Stimulated activated CD8-positive, alpha-beta memory T cell treated with anti-CD3 and anti-CD28 coated beads, Interleukin-2, amount 100 ng/mL, for 1 hour (primary cell): ENCODE measurements at places on chromosomes 7 and 10.
A peak's percentile ranks its signal among the peaks of the same experiment; 100 is the strongest.

DNA sequence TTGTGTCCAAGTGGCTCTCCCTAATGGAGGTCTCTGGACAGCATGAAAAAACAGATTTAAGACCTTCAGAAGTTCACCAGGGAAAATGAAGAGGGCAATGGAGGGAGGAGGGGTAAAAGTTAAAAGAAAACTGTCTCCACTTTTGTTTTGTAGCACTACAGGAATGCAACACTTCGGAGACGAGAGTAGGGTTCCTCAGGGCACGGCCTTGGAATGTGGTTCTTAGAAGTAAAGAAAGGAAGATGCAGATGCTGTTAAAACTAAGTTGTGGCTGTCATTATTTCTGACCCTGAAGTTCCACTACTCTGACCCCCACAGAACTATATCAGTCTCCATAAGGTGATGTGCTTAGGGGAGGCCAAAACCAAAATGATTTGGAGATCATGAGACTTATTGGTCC, 335.1 kb downstream of the XPNPEP1 start:
- DNase-seq, result no peak

DNA sequence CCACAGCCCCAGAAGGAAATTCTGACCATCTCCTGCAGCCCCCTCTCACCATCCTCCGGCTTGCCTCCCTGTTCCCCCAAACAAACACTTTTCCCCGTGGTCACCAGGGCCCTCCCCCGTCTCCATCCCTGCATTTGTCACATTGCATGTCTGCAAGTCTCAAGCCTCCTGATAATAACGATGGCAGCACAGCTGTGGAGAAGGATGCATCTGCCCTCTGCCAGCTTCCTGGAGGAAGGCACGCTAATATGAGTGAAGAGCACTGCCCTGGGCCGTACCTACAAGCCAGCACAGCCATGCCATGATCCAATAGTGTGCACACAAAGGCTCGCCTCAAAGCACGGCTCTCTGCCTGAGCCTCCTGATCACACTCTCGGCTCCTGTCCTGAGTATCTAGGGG, 98.5 kb downstream of the SLIT1 start:
- DNase-seq, result no peak

GRCh38 chr7:19307554-19307953, 162.3 kb upstream of the FERD3L start:
- DNase-seq, result no peak

- peak; percentile 55 for DNase-seq
These were observed 45.3 kb upstream of the PIK3AP1 start for GRCh38 chr10:96765406-96766240.

GRCh38 chr10:76357726-76358415, 926.4 kb downstream of the LRMDA start:
- no peak for DNase-seq

- no peak for DNase-seq
These were observed 32.1 kb downstream of the NRP1 start for GRCh38 chr10:33302208-33302829.

DNA sequence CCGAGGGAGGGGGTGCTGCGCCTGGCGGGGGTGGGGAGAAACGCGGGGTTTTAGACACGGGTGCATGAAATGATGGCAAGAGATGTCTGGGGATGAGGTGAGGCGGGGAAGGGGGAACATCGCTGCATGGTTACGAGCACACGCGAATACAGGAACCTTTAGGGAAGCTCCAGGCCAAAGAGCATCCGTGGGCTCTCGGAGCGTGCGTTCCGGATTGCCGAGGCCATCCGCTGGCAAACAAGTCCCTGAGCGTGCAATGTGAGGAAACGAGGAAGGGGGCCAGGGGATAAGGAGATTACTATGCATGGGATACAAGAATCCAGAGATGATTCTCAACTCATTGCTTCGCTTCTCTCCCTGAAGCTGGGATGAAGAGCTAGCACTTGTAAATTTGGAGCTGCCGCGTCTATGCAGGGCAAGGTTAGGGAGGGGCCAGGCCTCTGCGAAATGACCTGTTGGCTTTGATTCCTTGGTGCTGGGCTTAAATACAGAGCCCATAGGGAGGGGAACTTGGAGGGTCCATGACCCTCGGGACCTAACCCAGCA, 520 bp upstream of the WNT2 start:
- no peak for DNase-seq

DNA sequence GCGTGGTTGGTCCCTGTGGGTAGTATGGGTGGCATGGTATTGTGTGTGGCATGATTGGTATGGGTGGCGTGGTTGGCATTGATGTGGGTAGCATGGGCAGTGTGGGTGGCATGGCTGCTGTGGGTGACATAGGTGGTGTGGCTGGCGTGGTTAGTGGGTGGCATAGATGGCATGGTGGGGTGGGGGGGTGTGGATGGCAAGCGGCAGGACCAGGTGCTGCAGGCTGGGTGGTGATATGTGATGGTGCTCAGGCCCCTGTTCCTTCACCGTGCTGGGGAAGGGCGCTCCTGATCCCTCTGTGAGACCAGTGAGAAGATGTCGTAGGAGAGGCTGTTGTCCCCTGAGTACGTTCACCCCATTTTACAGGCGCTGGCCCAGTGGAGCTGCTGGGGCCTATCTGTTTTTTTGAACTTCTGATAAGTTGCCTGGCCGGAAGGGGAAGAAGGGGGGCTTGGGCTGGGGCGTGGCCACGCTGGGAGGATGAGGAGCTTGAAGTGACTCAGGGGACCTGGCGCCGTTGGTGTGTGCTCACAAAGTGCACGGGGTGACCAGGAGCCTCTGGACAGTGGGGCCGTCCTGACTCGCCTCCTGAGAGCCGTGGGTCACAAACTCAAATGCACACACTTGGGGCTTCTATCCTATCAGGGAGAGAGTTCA, 17.5 kb downstream of the INPP5A start:
- peak; percentile 43 for DNase-seq

GRCh38 chr10:111578076-111578475, 501.2 kb downstream of the ADRA2A start:
- DNase-seq, result no peak

GRCh38 chr10:132590094-132590751, 52.6 kb downstream of the INPP5A start:
- DNase-seq, result no peak

DNA sequence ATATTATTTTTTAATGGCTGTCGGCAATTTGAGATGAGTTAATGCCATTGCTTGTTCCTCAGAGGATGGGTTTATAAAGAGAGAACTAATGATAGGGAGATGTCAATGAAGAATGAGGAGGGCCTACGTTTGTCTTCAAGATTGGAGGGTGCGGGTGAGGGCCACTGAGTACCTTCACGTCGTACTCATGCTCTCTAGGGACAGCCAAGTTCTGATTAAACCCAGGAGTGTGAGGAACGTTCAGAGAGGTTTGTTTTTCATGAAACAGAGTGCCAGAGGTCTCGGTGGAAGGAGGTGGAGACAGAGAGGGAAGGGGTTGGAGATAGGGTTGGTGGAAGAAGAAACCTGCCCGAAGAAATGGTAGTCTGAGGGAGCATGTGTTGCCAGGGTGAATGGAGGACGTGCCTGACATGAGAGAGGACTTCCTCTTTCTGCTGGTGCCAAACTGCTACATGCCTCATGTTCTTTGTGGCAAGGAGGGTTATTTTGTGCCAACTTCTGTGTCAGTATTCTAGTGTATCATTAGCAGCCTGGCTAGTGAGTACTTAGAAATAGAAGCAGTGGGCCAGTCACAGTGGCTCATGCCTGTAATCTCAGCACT, 8.9 kb downstream of the DHTKD1 start:
- no peak for DNase-seq

GRCh38 chr7:2104107-2104710, 128.5 kb downstream of the MAD1L1 start:
- DNase-seq, result no peak

DNA sequence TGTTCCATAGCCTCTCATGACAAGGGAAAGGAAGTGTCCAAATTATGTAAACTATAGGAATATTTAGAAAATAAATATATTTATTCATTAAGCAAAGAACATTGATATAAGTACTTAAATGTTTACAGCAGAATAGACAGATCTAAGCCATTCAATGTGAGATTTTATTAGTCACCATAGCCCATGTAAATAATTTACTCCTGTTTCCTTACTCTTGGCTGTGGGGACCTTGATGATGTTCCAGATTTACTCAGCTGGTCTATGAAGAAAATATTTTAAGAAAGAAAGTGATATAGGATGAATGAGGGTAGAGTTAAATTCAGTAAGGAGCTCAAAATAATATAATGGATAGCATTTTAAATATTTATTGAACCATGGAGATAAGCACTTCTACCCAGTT, 442.6 kb upstream of the KLF6 start:
- DNase-seq, result no peak

- DNase-seq, result no peak
These were observed 4.2 kb downstream of the TMEM270 start for GRCh38 chr7:73864981-73865711.

- DNase-seq, result no peak
These were observed 2.7 kb upstream of the ZNF786 start for GRCh38 chr7:149093228-149093627.

DNA sequence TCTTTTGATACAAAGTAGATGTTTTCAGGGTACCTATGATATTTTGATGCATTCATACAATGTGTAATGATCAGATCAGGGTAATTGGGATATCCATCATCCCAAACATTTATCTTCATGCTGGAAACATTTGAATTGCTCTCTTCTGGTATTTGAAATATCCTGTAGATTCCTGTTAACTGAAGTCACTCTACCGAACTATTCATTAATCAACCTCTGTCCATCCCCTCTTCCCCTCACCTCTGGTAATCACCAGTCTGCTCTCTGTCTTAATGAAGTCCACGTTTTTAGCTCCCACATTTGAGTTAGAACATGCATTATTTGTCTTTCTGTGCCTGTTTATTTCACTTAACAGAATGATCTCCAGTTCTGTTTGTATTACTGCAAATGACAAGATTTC, 11.3 kb downstream of the MTG1 start:
- DNase-seq, result no peak

DNA sequence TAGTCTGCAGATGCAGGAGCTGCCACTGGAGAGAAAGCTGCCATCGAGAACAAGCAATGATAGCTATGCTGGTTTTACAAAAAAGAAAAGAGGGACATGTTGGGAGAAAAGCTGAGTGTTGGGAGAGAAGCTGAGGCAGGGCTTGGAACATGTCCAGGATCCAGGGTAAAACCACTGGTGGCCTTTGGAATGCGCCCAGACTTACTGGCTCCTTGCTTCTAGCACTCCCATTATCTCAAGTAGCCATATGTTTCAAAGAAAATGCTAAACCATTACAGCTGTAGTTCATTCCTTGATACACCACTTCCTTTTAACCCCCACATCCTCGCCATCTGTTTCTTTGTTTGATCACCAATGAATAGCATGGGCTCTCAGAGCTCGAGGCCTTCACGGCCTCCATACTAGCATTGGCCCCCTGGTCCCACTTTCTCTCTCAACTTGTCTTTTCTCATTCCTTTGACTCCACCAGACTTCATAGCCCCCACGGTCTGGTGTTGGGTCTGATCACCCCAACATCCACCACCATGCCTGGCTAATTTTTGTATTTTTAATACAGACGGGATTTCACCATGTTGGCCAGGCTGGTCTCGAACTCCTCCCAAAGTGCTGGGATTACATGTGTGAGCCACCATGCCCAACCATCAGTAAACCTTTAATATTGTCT, 23.8 kb upstream of the PLAC9 start:
- DNase-seq, result no peak

DNA sequence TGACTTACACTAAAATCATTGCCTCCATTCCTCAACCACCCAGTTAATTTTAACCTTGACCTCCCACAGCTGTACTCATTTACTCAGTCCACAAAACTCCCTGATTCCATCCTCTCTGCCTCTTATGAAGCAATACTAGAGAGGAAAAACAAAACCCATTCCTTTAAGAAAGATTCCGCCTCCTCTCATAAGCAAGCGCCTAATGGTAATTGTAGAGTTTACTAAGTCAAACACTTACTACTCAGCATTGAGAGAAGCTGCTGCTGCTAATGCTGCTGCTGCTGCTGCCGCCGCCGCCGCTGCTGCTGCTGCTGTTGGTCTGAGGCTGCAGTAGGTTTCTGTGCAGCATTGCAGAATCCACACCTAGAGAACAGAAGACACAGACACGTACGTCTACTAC, 2.1 kb upstream of the ADD3 start:
- no peak for DNase-seq

GRCh38 chr10:51250278-51250920, 176.1 kb downstream of the PRKG1 start:
- no peak for DNase-seq

GRCh38 chr7:76071316-76072242, 23.7 kb downstream of the MDH2 start:
- DNase-seq, result no peak

DNA sequence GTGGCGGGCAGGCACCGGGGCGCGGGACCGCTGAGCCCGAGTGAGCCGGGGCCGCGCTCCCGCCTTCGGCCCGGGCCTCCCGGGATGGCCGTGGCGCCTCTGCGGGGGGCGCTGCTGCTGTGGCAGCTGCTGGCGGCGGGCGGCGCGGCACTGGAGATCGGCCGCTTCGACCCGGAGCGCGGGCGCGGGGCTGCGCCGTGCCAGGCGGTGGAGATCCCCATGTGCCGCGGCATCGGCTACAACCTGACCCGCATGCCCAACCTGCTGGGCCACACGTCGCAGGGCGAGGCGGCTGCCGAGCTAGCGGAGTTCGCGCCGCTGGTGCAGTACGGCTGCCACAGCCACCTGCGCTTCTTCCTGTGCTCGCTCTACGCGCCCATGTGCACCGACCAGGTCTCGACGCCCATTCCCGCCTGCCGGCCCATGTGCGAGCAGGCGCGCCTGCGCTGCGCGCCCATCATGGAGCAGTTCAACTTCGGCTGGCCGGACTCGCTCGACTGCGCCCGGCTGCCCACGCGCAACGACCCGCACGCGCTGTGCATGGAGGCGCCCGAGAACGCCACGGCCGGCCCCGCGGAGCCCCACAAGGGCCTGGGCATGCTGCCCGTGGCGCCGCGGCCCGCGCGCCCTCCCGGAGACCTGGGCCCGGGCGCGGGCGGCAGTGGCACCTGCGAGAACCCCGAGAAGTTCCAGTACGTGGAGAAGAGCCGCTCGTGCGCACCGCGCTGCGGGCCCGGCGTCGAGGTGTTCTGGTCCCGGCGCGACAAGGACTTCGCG, 534 bp downstream of the FZD9 start:
- no peak for DNase-seq
